ENCODE measurements at places on chromosomes 7 and 10. TPM values are rescaled to one million over a fixed set of nuclear protein-coding genes. Genes with fewer than 3 reads are reported as not detected.

The SCART1 gene
- 3.7 TPM for total RNA-seq

DNA sequence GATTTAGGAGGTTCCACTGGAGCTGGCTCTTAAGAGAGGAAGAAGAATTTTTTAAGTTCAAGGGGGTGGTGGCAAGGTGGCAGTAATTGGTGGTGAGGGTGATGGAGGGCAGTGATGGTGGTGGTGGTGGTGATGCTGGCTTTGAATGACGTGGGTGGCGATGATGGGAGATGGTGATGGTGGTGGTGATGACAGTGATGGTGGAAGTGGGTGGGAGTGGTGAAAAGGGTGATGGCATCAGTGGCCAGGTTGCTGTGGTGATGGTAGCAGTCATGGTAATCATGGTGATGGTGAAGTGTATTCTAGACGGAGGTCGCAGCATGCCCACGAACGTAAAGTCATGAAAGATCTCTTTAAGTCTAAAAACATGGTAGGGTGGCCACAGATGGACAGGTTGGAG lies 197.3 kb downstream of the PTEN start:
- no peaks in the 10 kb centered on the region for H3K27me3 ChIP-seq
- H3K4me3 ChIP-seq, result no peak overlapping the region
- no peaks in the 10 kb centered on the region for H3K36me3 ChIP-seq
- DNase-seq, result no peak
- H3K4me1 ChIP-seq, result no peaks in the 10 kb centered on the region

DNA sequence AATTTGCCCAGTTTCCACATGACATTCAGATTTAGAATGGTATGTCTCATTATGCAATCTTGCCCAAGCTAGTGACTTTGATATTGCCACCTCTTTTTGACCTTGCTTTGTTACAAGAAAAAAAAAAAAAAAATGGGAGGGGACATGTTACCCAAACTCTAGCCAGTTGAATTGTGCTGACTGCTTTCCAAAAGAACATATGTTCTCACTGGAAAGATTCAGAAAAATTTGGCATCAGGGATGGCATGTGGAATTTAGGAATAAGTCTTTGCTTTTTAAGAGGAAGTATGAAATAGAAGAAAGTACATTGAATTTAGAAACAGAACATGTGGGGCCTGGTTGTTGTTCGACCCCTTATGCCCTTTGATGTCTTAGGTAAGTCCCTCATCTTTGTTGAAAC lies 846.8 kb downstream of the NRG3 start:
- no peaks in the 10 kb centered on the region for H3K4me1 ChIP-seq
- H3K27me3 ChIP-seq, result no peaks in the 10 kb centered on the region
- H3K4me3 ChIP-seq, result no peak overlapping the region
- DNase-seq, result no peak

- no peaks in the 10 kb centered on the region for H3K27me3 ChIP-seq
- H3K27ac ChIP-seq, result no peak overlapping the region
- no peak for DNase-seq
- no peaks in the 10 kb centered on the region for H3K4me1 ChIP-seq
- H3K4me3 ChIP-seq, result no peak overlapping the region
- no peaks in the 10 kb centered on the region for H3K36me3 ChIP-seq
These were observed 34.6 kb downstream of the AGK start for GRCh38 chr7:141585592-141586510.

DNA sequence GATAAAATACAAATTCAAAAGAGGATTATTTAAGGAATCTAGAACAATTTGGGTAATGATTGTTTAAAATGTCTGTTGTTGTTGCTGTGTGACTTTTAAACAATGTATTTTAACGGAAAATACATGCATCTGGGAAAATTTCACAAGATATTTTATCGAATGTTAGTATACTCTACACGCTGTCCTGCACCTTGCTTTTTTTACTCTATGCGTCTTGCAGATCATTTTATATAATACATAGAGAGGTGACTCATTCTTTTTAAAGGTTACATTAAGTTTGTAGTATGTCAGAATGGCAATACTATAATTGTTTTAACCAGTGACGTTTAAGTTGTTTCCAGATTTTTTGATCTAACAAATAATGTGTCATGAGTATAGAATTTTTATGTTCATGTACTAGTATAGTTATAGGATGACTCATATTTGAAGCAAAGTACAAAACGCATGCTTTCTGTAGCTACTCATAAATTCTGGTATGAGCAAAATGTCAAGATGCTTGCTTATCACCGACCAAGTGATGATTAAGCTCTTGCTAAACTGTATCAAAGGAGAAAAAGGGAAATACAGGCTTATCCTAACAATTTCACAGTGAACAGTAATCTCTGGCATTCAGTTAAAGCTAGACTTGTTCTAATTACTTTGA lies 4.9 kb downstream of the DKK1 start:
- H3K36me3 ChIP-seq, result no peaks in the 10 kb centered on the region
- no peak overlapping the region for H3K27ac ChIP-seq
- H3K4me1 ChIP-seq, result no peaks in the 10 kb centered on the region
- H3K27me3 ChIP-seq, result no peaks in the 10 kb centered on the region

GRCh38 chr7:27992097-27992496 lies 188.5 kb downstream of the JAZF1 start:
- H3K4me3 ChIP-seq, result no peak overlapping the region
- H3K27ac ChIP-seq, result no peak overlapping the region
- H3K36me3 ChIP-seq, result no peaks in the 10 kb centered on the region
- DNase-seq, result no peak
- peaks cover 10% of the 10 kb centered on the region for H3K4me1 ChIP-seq
- no peaks in the 10 kb centered on the region for H3K27me3 ChIP-seq

The ZFYVE27 gene
- total RNA-seq, result 37.6 TPM

DNA sequence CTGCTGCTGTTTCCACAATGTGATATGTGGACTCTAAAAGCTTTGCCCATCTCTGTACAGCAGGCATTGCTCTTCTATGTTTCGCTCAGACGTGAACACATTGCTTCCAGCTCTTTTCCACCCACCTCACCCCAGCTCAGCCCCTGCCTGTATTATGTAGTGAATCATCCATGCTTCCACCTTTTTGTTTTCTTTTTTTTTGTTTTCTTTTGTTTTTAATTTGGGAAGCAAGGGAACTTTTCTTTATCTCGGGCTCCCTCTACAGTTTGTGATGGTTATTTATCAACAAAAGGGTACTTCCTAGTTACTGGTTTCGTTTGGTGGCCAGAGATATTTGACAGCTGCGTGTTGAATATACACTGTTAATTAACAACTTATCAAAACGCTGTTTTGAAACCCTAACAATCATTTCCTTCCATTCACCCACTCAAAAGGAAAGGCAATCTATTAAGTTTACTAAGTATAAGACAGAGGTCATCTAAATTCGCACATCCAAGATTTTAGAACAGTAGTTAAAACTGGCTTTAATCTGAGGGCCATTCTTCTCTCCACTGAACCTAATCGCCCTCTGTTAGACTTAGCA lies 127.9 kb upstream of the STK17A start:
- no peaks in the 10 kb centered on the region for H3K36me3 ChIP-seq
- no peak overlapping the region for H3K4me3 ChIP-seq
- H3K27me3 ChIP-seq, result no peaks in the 10 kb centered on the region

The SUMF2 gene
- total RNA-seq, result 123 TPM

DNA sequence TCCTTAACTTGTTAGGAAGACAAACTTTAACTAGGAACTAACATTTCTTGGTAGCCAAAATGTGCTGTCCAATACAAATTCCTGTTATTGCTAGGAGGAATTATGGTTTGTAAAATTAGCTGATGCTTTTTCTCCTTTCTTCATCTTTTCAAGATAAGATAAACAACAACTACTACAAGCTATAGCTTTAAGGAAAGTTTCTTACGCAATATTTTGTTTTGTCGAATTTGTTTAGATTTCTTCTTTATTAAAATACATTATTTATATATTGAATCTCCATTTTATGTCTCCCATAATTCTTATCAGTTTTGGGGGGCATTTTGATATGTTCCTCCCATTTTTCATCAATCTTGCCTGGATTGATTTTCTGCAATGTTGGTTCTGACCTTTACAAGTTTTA lies 277.5 kb downstream of the SUGCT start:
- no peak for DNase-seq
- H3K27me3 ChIP-seq, result no peaks in the 10 kb centered on the region
- H3K36me3 ChIP-seq, result no peaks in the 10 kb centered on the region
- H3K27ac ChIP-seq, result no peak overlapping the region

Measured in breast epithelium (tissue), 4 donors.